ENCODE measurements at places on chromosomes 16 and 17.

DNA sequence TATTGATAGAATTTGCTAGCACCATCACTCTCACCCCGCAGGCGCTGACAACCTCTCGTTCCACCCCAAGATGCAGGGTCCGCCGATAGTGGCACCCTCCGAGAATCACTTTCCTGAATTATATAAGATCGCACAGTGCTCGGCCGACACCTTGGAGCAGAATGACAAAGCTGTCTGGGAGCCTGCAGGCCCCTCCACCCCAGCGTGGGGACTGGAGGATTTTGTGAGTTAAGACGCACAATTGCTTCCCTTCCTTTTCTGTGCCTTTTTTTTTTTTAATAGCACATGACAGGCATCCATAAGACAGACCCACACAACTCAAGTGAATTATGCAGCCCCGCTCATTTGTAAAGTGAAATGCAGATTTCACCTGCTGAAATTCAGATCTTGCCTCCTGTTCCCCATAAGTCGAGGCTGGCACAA is 155.3 kb downstream of the C16orf78 start:
- DNase-seq: no peak

- DNase-seq: no peak
Measured at GRCh38 chr16:65782611-65783600, 583.6 kb upstream of the CDH5 start.

- no peak for DNase-seq
Measured at GRCh38 chr17:4035081-4035680, 70.9 kb upstream of the ATP2A3 start.

- DNase-seq: no peak
Measured at GRCh38 chr16:66258916-66259845, 107.3 kb upstream of the CDH5 start.

DNA sequence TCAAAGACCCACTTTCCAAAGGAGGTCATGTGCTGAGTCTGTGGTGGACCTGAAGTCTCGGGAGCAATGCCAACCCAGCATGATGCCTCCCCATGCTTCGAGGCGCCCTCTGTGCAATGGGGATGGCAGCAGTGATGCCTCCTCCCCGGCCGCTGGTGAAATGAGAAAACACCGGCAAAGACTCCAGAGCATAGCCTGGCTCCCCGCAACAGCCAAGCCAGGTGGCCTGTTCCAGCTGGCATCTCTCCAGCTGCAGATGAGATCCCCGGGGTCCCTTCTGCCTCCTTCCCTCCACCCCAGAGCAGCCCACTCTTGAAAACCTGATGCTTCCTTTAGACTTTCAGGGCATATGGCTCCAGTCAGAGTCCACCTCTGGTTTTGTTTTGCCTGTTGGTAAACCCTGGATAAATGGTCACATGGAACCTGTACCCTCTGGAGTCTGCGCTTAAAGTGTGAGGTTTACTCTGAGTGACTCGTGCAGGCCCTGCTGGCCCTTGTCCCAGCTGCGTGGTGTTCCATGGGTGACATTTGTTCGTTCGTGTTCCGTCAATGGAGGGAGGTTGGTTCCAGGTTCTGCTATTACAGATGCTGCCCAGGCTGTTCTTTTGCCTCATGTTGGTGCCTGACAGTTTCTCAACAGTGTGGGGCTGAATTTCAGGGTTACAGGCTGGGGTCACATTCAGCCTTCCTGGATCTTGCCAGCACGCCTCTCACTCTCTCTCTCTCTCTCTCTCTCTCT is 181.8 kb upstream of the CIBAR2 start:
- DNase-seq: no peak

DNA sequence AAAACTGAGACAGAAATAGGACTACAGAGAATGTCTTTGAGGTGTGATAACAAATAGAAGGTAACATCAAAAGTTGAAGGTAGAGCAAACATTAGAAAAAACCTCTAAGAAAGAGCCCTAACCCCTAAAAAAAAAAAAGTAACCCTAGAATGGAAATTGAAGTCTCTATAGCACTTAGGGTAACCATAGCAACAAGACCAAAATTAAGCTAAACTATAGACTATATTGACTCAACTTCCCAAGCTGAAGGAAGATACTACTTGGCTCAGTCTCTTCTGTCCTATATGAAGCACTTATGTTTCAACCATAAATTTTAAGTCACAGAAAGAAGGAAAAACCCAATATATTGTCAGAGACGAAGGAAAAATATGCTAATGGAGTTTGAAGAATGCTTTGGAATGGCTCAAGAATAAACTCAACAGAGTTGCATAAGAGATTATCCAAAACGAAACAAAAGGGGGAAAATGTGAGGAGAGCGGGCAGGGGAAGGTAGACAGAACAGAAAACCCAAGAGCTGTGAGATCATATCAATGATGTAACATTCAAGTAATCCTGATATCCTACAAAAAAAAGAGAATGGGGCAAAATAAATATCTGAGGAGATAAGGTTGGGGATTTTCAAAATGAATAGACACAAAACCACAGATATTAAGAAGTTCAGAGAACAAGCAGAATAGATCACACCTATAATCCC is 88.4 kb downstream of the USP32 start:
- DNase-seq: no peak

GRCh38 chr16:1078579-1079021 is 6.1 kb downstream of the SSTR5 start:
- DNase-seq: no peak

DNA sequence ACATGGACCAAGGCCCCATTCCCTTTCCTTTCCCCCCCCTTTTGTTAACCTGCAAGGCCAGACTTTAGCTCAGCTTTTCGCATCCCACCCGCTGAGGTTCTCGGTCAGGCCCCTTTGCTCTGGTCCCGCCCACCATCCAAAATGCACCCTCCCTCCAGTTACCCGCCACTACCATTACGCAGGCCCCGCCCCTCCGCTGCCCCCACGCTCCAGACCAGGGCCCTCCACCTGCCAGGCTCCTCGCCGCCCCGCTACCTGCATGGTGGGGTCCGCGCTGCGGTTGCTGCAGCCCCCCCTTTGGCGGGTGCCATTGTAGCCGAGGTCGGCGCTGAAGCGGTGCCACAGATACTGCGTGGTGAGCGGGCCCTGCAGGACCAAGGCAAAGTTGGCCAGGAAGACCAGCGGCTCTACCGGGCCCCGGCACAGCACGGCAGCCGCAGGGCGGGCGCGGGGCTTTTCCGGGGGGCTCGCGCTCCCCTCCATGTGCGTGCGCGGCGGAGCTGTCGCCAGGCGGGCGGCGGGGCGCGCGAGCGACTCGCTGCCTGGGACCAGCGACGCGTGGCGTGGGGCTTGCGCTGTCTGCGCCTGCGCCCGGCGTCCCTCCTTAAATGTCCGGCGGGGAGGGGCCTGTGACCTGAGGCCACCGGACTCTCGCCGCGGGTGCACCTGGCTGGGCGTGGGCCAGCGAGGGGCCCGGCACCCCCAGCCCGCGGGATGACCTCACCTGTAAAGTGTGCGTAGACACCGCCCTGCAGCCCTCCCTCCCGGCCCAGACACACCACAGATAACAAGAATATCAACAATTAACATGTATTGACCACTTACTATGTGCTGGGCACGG is at the start of gene SLC46A1:
Gene SLC46A1, minus strand, starts transcription at position 581 of the 841 bp plus-strand sequence. Its CDS starts 98 bp downstream, at position 483.
- DNase-seq: peak; percentile 45

- no peak for DNase-seq
Measured at GRCh38 chr17:57259306-57259705, 3.0 kb downstream of the MSI2 start.

GRCh38 chr16:83994087-83994486 is 26.0 kb downstream of the NECAB2 start:
- no peak for DNase-seq

- DNase-seq: no peak
Measured at GRCh38 chr16:9016824-9017223, 53.1 kb upstream of the USP7 start.

GRCh38 chr17:5234645-5235576 is at the start of gene SCIMP:
Gene SCIMP (minus strand): TSS chr17:5234860. CDS start chr17:5234755, 105 bp downstream.
- DNase-seq: no peak

- no peak for DNase-seq
Measured at GRCh38 chr16:4498546-4499195, 22.5 kb downstream of the HMOX2 start.

- DNase-seq: no peak
Measured at GRCh38 chr17:49971848-49972485, 3.0 kb downstream of the DLX4 start.

DNA sequence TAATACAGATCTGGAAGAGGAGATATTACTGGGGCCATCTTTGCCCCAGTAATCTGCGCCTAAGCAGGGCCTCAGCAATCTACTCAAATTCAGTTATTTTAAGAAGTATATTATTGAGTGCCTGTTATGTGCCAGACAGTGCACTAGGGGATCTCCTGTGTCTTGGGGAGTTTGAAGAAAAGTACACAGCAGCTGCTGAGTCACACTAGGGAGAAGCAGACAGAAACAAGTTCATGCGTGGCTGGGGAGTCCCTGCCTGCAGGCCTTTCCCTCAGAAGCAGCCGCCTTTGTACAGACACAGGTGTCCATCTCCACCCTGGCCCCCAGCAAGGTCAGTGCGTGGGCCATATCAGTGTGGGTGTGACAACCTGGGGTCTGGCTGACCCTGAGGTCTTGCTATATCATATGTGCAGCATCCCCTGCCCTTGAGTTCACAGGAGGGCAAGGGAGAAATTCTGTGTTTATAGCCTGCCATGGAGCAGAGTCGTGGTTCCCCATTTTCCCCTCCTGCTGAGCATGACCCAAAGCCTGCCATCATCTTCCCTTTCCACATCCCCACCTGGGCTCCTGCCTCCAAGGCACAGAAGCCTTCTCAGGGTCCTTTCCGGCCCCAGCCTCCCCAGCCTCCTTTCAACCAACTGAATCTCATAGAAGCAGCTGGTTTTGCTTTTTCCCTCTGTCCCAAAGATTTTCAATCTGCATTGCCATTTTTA is 229.9 kb upstream of the SDK2 start:
- no peak for DNase-seq

DNA sequence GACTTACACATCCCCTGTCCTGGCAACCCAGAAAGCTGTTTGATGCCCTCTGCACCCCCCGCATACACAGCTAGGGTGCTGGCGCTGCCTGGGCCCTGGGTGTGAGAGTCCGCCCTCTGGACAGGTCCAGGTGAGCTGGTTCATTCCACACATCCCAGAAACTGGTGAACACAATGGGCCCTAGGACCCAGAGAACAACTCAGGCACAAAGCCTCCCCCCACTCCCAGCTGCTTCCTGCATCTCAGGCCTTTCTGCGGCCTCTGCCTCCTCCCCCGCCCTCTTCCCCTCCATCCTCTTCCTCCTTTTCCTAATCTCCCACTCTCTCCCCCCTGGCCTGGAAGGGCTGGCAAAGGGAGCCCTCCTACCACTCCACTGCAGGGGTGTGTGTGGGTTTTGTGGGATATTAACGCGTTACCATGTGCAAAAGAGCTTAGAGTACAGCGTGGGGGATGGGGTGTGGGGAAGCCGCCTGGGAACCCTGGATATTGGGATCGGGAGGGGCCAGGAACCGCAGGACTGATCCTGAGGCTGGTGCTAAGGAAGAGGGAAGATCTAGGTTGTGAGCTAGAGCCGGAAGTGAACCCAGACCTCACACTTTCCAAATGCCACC is 1.6 kb upstream of the PPP1R9B start:
- DNase-seq: no peak

- no peak for DNase-seq
Measured at GRCh38 chr16:66988197-66988788, at the start of gene CES4A. Gene CES4A (plus strand): TSS chr16:66988589. CDS start chr16:66988773, 184 bp downstream.

DNA sequence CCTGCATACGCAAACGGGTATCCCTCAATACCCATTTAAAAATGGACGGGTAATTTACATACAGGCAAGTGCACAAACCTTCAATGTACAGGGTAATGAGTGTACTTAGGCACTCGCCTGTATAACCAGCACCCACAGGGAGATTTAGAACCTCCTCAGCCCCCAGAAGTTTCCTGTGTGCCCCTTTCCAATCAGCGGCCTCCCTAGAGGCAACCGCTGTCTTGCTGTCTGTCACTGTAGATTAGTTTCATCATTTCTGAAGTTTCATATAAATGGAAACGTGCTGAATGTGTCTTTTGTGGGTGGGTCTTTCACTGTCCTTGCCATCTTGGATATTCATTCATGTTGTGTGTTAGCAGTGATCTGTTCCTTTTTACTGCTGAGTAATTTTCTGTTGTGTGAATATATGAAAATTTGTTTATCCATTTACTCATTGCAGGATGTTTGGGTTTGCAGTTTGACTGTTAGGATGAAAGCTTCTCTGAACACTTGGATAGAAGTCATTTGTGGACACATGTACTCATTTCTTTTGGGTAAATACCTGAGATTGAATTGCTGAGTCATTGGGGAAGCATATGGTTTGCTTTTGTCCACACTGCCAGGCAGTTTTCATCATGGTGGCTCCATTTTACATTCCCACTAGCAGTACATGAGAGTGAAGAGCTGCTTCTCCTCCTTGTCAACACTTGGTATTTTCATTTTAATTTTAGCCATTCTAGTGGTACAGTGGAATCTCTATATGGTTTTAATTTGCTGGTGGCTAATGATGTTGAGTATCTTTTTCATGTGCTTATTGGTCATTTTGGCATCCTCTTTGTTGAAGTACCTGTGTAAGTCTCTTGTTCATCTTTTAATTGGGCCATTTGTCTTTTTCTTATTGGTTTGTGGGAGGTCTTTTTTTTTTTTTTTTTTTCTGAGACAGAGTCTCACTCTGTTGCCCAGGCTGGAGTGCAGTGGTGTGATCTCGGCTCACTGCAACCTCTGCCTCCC is 2.1 kb upstream of the ADCY7 start:
- no peak for DNase-seq

GRCh38 chr16:89691231-89691985 is 4.9 kb downstream of the CDK10 start:
- no peak for DNase-seq

GRCh38 chr16:49456763-49457162 is 83.2 kb downstream of the C16orf78 start:
- DNase-seq: no peak

DNA sequence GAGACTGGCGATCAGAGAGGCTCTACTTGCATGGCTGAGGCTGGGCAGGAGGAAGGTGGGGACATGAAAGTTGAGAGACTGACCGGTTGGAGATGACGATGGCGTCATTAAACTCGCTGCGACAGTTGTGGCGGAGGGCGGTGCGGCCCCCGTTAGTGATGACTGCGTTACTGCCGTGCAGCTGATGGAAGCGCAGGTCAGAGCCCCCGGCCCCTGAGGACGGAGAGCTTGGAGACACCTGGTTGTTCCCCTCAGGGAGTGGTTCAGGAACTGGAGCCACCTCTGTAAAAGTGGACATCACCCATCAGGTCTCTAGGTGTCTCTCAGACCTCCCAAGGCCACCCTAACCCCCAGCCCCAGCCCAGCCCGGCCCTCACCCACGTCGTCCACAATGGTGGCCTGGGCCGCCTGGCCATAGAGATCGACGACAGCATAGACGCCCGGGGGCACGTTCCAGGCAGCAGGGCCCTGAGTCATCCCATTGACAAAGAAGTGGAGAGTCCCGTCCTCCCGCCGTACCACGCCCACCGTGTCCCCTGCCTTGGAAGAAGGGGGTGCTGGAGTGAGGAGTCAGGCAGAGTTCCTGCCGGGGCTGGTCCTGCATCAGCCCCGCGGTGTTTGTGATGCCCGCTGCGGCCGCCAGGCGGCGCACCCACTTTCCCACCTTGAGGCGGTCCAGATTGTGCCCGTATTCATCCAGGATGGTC is 5.3 kb downstream of the NEURL4 start:
- DNase-seq: peak; percentile 54

GRCh38 chr17:82237746-82238471 is 9.1 kb downstream of the SLC16A3 start:
- DNase-seq: no peak

Measured in stimulated activated CD4-positive, alpha-beta T cell treated with anti-CD3 and anti-CD28 coated beads, Interleukin-1b, Interleukin-23, amount 100 ng/mL, for 1 hour (primary cell).